ENCODE measurements at places on chromosomes 1 and 21.

DNA sequence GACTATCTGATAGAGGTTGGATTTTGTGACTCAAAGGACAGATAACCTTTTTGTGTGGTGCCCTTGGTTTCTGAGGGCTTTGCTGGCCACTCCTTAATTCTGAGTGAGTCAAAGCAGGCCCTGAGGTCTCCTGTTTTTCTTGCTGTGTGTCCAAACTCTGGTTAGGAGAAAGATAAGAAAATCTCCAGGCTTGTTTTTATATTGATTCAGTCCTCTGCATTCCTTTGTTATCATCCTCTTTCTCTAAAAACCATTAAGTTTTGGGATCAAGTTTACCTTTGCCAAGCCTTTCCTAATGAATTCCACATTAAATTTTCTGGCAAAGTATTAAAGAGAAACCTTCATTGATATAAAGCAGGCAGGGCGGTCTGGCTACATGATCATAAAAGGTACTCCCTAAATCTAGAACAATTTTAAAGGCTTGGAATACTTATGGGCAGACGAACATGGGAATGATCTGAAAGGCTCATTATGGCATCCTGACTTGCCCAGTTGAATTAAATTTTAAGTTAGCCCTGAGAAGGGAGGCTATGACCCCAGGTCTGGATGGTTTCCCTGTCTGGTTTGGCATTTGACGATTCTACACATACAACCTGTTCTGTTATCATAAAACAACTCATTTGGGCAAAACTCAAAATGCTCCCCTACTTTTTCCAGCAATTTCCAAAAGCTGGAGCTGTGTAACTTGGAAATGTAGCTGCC lies 20.8 kb downstream of the ZBTB8B start:
- DNase-seq = no peak

DNA sequence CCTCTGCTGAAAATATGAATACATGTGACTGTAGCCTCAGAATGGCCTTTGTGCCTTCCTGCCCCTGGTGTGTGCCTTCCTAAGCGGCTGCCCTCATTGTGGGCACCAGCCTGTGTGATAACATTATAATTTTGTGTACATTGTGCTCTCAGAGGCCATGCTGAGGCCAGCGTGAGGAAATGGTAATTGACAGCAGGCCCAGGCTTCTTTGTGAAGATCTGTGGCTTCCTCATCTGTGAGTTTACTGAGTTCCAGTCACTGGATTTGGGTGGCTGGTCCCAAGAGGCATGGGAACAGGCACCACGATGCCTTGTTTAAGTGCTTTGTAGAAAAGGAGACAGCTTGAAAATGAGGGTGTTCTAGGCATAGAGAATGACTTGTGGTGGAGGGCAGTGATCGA lies 389.3 kb downstream of the OMA1 start:
- DNase-seq = no peak

- DNase-seq = no peak
Measured at GRCh38 chr1:33275195-33275594, 18.9 kb downstream of the ZNF362 start.

GRCh38 chr1:108961752-108962486 lies 1.4 kb downstream of the CLCC1 start:
- no peak for DNase-seq

DNA sequence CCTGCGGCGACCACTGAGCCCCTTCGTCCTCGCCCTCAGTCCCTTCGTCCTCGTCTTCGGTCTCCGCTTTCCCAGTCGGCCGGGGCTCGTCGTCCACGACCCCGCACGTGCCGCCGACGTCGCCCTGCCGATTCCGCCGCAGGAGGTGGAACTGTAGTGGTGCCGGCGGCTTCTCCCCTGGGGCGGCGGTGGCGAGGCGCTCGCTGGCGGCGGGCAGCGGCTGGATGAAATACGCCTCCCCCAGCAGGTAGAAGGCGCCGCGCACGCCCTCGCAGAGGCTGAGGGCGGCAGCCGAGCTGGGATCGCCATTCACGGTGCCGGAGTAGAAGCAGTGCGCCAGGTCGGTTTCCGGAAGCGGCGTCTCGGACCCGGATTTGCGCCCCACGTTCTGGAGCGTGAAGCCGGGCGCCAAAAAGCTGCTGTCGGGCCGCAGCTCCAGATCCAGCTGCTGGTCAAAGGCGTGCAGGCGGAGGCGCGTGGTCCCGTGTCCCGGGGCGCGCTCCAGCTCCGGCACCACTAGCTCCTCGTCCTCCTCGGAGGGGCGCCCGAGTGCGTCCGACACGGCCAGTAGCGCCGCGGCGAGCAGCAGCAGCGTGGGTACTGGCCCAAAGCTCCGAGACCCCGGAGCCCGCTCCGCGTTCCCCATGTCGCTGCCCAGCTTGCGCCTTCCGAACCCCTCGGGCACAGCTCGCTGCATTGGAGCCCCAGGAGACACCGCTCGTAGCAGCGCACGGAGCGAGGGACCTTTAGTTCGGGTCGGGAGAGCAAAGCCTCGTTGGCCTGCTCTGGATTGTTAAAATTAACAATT lies 747 bp downstream of the ADAMTS1 start:
- DNase-seq = peak; percentile 44

Measured in fibroblast of upper back skin (primary cell).